ENCODE measurements at places on chromosomes 5 and 9.

- no peak for DNase-seq
These were observed 122.3 kb downstream of the GOLPH3 start for GRCh38 chr5:32051796-32052195.

DNA sequence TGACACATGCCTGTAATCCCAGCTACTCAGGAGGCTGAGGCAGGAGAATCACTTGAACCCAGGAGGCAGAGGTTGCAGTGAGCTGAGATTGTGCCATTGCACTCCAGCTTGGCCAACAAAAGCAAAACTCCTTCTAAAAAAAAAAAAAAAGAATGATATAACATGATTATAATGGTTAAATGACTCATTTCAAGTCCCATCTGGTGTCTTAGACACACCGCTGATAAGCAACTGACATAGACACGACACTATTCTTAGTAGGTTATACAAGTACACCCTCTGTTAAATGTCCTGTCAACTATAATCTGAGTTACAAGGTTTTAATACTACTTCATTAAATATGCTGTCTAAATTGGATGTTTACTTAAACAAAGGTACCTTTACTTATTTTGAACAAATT lies 405.3 kb upstream of the CLINT1 start:
- DNase-seq = no peak

- no peak for DNase-seq
These were observed 63.2 kb upstream of the CTXN3 start for GRCh38 chr5:127585661-127586060.

DNA sequence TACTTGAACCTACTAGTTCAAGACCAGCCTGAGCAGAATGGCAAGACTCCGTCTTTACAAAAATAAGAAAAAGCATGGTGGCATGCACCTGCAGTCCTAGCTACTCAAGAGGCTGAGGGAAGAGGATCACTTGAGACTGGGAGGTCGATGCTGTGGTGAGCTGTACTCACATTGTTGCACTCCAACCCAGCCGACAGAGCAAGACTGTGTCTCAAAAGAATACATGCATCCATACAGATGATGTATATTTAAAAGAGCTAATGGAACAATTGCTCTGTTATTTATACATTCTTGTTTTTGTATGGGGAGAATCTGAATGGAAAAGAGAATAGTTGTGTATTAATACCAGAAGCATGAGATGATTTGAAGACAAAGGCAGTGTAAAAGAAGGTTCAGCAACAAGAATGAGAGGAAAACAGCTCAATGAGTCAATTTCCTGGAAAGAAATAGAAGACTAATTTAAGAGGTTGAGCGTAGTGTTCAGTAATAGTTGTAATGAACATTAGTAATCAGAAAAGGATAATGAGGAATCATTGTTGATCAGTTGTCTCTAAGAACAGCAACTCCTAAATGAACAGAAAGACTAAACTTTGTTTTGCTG lies 1.9 kb upstream of the LRRC70 start:
- DNase-seq = no peak

DNA sequence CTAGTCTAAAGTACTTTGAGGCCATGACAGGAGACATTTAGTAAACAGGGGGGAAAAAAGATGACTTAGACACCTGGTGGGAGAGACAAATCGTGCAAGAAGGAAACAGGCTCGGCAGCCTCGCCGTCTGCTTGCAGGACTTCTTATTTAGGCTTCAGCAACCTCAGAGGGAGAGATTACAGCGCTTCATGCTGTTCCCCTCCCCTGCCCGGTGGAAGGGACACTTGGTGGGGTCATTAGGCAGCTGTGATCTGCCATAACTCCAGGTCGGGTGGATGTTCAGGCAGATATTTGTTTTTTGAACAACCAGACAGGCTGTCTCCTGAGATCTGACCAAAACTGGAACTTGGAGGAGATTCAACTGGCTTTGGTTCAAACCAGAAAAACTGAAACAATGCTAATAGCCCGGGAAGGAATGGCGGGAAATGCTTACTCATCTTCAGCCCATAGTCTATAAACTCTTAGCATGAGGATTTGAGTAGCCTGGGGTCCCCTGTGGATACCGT lies 38.1 kb upstream of the CD180 start:
- no peak for DNase-seq

DNA sequence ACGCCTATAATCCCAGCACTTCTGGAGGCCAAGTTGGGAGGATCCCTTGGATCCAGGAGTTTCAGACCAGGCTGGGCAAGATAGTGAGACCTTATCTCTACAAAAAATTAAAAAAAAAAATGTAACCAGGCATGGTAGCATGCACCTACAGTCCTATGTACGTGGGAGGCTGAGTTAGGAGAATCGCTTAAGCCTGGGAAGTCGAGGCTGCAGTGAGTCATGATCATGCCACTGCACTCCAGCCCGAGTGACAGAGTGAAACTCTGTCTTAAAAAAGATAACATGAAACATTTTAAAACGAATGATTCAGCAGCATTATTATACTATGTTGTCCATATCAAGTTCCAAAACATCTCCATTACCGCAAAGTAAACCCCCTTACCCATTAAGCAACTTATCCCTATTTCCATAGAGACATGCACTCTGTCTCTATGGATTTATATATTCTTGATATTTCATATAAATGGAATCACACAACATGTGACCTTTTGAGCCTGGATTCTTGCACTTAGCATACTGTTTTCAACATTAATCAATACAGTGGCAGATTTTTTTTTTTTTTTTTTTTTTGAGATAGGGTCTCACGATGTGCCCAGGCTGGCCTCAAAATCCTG lies 56.9 kb upstream of the MTMR12 start:
- DNase-seq = no peak

- no peak for DNase-seq
These were observed 416.1 kb downstream of the PSAT1 start for GRCh38 chr9:78712903-78713613.

DNA sequence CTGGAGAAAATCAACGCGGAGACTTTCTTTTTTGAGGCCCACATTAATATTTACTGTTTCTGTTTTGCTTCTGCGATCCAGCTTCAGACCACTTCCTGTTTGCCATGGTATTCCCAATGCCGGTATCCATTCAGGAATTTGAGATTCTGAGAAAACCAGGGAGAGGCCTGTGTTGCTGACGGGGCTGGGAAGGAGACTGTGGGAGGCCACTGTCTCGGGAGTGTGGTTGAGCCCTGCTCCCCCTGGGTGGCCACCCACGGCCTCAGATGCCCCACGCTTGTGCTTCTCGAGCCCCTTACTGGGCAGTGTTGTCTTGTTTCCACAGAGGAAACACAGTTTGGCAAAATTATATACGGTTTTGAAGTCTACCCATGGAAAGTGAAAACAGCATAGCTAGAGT lies 403.6 kb upstream of the IRX2 start:
- no peak for DNase-seq

GRCh38 chr5:160133071-160133917 lies 14.0 kb upstream of the PWWP2A start:
- no peak for DNase-seq

- DNase-seq = no peak
These were observed 547.3 kb downstream of the TAF11L14 start for GRCh38 chr5:18181575-18181974.

DNA sequence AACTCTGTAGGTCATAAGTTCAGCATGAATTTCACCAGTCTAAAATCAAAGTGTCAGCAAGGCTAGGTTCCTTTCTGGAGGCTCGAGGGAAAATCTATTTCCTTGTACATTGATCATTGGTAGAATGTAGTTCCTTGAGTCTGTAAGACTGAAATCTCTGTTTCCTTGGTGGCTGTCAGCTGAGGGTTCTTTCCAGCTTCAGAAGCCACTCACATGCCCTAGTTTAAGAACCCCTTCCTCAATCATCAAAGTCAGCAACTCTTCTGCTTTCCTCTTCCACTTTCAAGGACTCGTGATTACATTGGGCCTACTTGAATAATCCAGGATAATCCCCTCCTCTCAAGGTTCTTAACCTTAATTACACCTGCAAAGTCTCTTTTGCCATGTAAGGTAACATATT lies 4.9 kb upstream of the SCAMP1 start:
- DNase-seq = no peak

DNA sequence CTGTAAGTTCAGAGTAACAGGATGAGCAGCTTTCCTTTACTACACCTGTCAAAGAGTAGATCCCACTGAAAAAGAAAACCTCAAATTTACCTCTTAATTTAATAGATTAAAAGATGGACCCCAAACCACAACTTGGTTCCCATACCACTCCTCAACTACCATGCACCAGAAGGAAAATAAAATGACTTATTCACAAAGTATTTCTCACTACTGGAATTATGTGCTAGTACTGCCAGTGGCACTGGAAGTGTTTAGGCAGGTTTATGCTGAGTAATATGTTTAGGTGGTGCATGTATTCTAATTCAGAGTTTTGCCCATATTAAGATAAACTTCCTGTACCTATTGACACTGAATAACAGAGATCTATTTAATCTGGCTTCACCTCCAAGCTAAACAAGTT lies 6.6 kb downstream of the PLK2 start:
- no peak for DNase-seq

DNA sequence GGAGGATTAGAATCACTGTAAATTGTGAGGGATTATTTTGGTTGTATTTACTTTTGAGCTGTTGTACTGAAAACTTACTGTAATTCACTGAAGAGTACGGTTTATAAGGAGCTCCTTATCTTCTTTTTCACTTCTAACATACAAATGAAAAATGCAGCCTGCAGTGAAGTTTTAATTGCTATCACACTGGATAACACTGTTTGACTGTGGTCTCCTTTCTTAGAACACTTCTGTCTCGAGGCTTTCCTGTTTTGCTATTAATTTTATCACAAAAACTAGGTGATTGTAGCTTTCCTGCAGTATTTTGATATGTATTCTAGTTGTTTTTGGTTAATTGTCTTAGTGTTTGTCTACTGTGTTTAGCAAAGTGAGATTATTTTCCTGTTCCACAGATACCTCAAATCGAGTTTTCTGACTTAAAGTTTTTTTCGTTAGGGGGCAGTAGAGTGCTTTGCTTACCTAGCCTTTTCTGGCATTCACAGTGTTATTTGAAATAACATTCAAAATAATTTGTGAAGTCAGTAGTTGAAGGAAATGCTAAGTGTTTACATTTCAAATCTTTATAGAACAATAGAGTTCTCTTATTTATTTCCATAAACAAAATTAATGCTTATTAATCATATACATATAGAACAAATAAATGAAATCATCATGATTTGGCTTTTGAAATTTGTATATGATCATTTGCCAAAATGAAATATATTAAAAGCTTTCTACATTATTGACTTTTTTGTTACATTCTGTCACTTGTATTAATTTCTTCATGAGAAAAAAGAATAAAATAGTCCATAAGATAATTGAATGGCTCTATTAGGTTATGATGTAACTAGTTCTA lies 52.9 kb downstream of the COMMD10 start:
- DNase-seq = no peak

DNA sequence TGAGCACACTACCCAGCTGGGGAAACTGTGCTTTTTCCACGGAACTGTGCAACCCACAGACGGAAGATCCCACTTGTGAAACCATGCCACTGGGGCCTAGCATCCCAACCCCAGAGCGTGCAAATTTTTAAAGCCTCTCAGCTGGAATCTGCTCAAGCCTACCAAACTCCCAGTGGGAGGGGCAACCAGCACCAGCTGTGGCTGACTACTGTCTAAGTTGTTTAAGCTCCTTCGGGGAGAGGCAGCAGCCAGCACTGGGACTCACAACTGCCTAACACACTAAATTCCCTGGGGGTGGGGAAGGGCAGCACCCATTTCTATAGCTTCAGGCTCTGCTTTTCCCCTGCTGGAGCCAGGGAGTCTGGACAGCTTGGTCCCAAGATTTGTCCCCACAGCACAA lies 287.6 kb upstream of the MSX2 start:
- no peak for DNase-seq

DNA sequence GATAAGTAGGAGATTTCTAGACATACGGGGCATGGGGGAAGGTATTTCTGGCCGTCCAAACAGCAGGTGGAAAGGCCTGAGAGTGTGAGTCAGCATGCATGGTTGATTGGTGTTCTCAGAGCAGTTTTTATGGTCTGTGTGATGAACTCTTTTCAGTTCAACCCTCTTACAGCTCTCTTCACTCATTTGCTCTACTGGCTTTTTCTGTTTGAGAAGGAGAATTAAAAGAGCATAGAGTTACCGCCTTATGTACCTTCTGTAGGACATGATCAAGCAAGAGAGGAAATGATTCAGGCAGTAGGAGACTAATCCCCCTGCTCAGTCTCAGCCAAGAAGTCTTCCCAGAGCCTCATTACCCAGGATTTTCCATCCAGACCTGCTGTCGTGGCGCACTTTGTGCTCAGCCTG lies 92.4 kb downstream of the PRDM6 start:
- DNase-seq = no peak

DNA sequence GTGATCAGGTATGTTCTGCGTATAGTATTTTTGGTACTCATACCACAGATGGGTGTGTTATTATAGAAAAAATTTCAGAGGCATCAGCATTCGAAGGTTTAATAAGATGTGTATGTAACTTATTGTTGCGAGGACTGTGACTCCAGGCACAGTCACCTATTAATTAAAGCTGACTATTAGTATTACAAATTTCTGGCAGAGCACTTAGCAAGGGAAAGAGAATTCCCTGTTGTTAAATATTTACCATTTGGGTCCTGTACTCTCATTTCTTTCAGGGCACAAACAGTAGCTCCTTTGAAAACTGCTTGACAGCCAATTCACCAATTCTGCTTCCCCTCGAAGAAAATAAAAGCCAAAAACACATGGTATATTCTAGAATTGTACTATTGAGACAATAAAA lies 653.8 kb downstream of the ELAVL2 start:
- DNase-seq = no peak

DNA sequence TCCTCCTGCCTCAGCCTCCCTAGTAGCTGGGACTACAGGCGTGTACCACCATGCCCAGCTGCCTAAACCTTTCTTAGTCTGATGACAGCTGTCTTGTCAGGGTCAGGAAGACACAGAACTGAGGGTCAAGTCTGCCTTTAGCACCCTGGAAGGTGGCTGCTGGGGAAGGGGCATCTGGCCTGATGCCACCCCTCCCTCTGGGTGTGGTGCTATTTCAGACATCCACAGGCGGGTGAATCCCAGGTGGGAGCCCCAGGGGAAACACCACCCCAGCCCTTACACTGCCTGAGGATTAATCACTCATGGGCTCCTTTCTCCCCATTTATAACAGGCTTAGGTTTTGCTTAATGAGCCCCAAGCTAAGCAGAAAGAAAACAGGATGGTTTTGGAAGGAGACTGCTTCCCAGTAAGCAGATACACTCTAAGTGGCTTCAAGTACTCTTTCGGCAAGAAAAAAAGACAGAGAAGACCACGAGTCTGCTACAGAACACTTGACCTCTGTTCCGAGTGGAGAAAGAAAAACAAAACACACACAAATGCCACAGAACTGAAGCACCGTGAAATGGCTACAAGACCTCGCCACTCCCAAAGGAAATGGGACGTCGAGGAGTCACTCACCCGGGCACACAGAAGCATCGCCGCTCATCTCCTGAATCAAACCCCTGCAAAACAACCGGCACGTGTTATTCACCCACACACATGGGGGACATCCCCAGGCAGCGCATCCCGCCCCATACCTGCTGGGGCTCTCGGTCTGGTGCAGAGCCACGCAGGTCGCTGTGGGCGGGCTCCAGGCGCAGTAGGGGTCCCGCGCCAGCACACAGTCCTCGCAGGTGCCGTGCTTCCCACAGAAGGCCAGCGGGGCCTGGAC lies 62.4 kb downstream of the SECISBP2 start:
- no peak for DNase-seq

Data from activated CD4-positive, alpha-beta T cell treated with anti-CD3 and anti-CD28 coated beads for 4 hours (primary cell).